NCI-H1417 (cell line): ENCODE measurements at places on chromosomes 16 and 17.

DNA sequence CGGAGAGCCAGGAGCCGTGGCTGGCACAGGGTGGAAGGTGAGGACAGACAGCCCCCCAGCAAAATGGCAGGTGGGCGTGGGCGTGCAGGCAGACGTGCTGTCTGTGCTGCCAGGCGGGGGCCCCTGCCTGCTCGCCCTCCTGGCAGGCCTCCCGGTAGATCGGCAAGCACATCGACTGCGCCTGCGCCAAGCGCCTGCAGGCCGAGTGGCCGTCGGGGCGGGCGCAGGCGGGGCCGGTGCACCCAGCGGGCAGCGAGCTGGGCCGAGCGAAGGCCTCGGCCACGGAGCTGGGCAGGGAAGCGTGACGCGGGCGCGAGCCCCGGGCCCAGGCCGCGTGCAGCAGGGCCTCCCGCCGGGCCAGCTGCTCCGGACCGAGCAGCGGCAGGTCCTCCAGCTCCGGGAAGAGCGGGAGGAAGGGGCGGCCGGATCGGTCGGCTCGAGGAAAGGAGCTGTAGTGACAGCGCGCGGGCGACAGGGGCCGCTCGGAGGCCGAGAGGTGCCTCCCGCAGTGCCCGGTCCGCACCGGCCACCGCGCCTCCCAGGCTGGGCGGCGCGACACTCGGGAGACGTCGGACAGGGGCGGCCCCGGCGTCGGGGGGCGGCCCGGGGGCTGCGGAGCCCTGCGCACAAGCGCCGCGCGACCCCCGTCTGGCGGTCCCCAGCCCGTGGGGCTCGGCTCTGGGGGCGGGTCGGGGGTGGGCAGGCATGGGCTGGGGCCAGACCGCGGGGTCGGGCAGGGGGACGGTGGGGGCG lies 16.9 kb downstream of the GRIN2C start:
- DNase-seq = peak; percentile 9

GRCh38 chr16:26733710-26734109 lies 333.0 kb upstream of the C16orf82 start:
- no peak for DNase-seq

DNA sequence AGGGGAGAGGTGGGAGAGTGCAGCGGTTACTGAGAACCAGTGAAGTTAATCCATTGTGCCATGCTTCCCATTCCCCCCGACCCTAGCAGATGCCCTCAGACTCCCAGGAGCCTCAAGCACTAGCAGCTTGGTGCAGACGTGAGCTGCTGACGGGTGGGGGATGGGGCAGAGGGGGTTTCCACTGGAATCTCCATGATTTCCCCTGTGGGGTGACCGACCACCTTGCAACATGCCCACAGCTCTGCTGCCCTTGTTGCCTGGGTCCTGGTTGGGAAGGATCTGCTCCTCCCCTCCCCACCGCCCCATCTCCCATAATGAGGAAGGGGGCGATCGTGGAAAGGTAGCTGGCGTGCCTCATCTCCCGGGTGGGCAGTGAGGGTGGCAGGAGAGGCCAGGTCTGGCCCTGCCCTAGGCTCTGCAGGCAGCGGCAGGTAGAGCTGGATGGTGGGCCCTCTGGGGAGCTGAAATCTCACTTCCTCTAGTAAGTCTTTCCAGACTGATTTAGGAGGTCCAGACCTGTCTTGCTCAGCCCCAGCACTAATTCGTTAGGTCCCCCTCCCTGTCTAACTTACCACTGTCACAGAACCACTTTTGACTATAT lies 9.6 kb downstream of the FLOT2 start:
- DNase-seq = no peak

DNA sequence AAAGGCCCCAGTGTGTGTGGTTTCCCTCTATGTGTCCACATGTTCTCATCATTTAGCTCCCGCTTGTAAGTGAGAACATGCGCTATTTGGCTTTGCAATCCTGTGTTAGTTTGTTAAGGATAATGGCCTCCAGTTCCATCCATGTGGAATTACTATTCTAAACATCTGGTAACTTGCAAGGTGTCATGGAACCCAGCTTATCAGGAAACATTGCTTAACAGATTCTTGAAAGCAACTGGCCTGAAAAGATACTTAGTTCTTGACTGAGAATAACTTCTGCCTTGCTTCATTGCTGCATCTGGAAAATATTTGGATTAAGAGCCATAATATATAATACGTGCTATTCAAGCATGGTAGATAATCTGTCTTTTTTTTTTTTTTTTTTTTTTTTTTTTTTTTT lies 27.8 kb downstream of the PAFAH1B1 start:
- DNase-seq = no peak

GRCh38 chr17:5422505-5422904 lies 2.5 kb downstream of the RPAIN start:
- no peak for DNase-seq

- no peak for DNase-seq
These were observed 60.2 kb downstream of the TEX2 start for GRCh38 chr17:64202683-64203344.

GRCh38 chr16:119835-120491 lies 18.5 kb downstream of the NPRL3 start:
- no peak for DNase-seq

DNA sequence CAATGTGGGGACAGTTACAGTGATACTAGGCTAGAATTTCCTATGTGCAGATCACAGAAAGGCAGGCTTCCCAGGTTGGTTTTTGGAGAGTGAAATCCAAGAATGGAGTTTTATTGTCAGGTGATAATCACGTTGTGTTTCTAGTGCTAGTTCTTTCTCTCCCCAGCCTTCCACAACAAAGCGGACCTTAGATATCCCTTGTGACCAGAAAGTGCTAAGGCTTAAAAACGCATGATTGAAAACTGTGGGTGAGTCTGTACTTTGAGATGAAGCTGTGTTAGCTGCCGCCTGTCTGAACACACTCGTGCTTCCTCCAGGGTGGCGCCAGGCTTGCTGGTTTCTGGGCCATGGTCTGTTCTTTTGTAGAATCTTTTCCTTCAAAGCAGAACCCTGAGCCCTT lies 52.1 kb downstream of the BANP start:
- DNase-seq = no peak

DNA sequence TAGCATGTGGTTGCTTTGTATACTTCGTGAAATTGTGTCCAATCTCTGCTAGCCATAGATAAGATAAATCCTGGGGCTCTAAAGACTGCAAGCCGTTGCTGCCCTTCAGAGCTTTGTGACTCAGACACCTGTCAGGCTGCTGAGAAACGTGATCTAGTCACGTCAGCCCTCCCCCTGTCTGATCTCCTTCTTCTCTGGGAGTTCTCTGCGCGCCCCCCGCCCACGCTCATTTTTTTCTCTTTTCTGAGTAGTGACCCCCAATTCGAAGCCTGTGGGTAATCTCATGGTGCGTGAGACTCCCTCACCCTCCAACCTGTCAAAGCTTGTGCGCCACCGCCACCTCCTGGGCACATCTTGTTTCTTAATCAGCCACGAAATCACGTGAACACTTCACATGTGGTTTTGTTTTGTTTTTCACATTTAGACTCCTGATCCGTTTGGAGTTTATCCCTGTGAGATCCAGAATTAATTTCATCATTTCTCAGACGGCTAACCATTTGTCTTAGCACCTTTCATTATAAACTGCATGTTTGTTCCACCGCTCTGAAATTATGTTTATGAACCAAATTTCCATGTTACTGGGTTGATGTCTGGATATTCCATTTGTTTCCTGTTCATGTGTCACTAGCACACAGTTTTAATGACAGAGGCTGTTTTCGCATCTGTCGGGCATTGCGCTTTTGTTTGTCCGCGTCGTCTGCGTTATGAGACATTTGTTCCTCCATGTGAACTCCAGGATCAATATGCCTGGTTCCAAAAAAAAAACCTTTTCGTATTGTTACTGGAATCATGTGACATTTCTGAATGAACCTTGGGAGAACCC lies 977 bp upstream of the ZNF778 start:
- DNase-seq = peak; percentile 70

GRCh38 chr17:49496183-49496866 lies 1.2 kb downstream of the NGFR start:
- peak; percentile 52 for DNase-seq

- peak; percentile 91 for DNase-seq
These were observed 19.1 kb downstream of the COQ7 start for GRCh38 chr16:19086322-19087199.

- DNase-seq = no peak
These were observed 235.7 kb downstream of the PMP22 start for GRCh38 chr17:15029469-15029868.

DNA sequence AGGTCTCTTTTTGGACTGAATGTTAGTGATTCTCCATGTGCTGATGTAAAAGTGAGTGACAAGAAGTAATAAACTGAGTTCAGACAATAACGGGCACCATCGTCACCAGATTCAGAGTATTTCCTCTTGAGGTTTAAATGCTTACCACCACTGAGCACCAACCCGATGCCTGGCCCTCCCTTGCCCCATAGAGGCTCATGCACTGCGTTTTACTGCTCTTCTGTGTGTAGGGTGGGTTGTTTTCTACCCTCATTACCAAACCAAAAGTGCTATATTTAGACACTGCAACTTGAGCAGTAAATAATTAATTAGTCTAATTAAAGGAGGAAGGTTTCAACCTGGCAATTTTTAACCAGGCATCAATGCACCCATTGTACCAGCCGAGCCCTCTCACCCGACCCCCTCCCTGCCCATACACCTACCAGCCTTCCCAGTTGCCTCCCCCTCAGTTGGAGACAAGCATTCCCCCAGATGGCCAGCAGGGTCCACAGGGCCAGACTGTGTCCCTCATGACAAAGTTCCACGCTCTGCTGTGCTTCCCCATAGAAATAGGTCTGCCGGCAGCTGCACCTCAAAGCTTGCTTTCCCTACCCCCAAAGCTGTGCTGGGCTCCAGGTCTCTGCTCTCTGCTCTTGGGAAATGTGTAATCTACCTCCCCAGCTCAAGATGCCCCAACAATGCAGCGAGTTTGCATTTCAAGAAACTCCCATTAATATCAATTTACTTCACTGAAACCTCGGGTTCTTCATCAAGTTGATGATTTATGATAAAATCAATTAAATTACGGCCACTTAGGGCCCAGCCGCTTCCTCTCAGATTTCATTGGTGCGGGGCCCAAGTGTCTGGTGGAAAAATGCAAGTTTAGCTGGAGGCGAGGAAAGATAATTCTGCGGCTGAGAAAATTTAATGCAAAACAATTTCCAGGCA lies 16.0 kb downstream of the HOXB4 start:
- DNase-seq = no peak

GRCh38 chr17:73231395-73231794 lies 30.3 kb downstream of the CPSF4L start:
- DNase-seq = no peak

DNA sequence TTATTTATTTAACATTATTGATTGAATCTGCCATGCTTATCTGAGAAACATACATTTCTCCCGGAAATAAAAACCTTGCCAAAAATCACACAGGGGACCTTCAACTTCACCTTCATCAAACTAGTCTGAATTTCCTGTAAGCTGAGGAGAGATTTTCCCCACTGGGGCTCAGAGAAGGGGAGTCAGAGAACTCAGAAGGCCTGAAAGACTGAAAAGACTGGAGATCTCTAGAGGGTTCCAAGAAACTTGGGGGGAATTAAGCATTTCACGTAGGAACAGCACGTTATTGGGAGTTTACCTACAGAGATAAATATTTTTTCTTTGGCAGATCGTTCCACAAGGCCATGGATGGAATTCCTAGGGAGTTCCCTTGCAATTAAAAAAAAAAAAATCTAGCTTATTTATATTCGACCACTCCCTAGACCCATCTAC lies 528 bp upstream of the NOL11 start:
- DNase-seq = no peak

DNA sequence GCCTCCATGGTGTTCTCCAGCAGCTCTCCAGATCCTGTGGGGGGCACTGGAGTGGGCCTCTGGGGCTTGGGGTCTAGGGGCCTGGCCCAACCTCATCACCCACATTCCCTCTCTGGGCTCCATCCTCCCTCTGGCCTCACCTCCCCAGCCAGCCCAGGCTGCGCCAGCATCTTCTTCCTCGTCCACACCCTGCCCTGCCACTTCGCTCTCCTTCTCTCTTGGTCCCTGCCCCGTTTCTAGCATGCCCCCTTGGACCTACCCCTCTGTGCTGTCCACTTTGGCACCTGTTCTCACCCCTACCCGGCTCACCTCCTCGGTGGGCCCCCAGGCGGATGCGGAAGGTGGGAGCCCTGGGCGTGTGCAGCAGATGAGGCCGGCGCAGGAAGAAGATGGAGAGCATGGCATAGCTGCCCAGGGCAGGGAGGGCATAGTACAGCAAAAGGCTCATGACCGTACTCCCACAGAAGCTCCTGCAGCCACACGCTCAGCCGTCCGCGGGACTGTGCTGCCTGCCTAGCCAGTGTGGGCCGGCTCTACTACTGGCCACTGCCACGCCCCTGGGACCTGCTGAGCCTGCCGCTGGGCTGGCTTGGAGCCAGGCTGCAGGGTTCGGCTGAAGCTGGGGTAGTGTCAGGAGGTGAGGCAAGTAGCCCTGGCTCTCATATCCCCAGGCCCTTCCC lies at the start of gene GDPD3:
Gene GDPD3 (minus strand): TSS at position 507 of the 680 bp plus-strand sequence. CDS start 59 bp downstream, at position 448.
- no peak for DNase-seq

GRCh38 chr17:44367231-44367979 lies 3.8 kb upstream of the FAM171A2 start:
- no peak for DNase-seq

DNA sequence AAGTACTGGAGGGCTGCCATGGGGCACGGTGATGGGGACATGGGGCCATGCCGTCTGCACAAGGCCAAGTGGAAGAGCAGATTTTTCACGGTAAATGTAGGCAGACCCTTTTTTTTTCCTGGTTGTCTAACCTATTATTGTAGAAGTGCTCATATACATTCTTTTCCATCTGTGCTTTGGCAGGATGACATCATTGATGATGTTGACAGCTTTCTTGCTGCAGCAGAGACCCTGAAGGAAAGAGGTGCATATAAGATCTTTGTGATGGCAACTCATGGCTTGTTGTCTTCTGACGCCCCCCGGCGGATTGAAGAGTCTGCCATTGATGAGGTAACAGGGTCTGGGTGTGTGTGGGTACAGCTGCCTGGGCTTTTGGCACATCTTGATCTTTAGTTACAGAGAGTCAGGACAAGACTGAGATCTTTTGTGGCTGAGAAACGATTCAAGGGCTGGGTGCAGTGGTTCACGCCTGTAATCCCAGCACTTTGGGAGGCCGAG lies 23.3 kb upstream of the SLC5A10 start:
- no peak for DNase-seq

DNA sequence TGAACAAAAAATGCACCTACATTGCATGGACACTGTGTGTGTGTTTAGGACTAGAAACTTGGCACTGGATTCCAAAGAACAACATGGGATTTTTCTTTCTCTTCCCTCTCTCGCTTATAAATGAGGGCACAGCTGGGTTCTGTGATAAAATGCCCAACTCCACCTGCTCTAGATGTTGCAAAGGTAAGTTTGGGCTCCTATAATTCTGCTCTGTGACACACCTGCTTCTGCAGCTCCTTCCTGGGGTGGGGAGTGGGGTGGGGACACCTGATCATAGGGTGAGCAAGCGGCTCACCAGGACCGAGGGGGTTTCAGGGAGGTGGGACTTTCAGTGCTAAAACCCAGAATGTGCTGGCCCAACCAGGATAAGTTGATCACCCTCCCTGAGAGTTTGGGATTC lies 104.3 kb downstream of the AXIN2 start:
- no peak for DNase-seq
